ENCODE measurements at places on chromosomes 4 and X.

- DNase-seq = no peak
These were observed 624.3 kb downstream of the ADGRL3 start for GRCh38 chr4:61824454-61824853.

DNA sequence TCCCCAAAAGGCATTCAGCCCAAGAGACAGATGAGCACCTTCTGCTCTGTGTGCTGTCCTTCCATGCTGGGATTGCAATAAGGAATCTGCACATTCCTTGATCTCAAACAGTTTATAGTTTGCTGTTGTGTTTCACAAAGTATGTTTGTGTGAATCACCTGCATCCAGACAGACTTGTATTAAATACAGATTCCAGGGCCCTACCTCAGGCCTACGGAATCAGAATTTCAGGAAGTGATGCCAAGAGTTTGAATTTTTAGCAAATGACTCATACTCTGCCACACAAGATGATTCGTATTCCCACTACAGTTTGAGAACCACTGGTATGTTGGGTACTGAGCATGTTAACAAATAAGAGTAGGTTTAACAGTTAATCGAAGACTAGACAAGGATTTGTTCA, 7.0 kb downstream of the VAMP7 start:
- no peak for DNase-seq

GRCh38 chr4:12411072-12411471, 982.4 kb upstream of the HS3ST1 start:
- no peak for DNase-seq

GRCh38 chrX:110210417-110211139, 107.3 kb downstream of the AMMECR1 start:
- no peak for DNase-seq

DNA sequence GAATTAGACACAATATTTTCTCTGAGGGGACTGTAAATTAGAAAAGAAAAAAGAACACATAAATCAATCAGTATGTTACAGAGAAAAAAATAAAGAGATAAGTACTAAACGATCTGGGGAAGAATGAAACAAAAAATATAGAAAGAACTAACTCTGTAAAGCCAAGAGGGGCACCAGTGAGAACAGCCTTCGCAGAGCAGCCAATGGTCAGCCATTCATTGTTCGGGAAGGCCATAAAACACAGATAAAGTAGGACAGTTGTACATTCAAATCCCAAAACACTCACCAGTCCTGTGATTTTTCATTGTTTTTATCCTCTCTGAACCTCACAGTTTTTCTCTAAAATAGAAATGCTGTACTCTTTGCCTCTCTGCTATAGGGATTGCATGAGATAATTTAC, 127.9 kb downstream of the NEK1 start:
- DNase-seq = no peak

DNA sequence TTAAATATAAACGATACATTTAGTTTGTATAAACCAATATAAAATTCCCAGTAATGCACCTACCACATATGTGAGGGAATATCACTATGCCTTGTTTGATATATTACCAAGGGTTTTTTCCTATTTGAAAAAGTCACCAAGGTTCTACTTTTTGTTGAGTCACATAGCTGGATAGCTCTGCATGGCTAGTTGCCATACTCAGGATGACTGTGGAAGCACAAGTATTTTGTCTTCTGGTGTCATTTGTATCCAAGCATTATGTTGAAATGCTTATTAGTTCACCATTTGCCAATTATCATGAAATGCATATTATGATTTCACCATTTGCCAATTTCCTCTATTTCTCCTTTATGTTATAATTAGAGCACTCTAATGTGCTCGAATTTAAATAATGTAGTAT, 162.7 kb upstream of the TTC29 start:
- no peak for DNase-seq

DNA sequence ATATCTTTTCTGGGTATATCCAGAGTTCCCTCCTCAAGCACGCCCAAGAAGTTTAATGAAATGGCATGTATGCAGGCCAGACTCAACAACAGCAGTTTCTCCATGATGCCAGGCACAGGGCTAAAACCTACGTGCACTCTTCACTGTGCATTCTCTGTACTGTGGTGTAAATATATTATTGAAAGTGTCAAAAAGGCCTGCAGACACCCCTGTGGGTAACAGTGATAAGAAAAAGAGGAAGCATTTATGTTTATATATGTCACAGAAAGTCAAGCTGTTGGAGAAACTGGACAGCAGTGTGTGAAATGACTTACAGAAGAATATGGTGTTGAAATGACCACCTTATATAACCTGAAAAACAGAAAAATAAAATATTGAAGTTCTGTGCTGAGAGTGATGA, 29.6 kb upstream of the DCAF8L1 start:
- DNase-seq = no peak

DNA sequence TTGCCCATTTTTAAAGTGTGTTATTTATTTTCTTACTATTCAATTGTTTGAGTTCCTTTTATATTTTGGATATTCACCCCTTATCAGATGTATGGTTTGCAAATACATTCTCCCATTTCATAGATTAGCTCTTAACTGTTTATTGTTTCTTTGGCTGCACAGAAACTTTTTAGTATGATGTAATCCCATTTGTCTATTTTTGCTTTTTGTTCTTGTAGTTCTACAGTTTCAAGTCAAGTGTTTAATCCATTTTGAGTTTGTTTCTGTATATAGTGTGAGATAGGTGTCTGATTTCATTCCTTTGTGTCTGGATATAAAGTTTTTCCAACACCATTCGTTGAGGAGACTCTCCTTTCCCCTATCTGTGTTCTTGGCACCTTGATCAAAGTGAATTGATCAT, 97.4 kb upstream of the CAMK2D start:
- DNase-seq = no peak

DNA sequence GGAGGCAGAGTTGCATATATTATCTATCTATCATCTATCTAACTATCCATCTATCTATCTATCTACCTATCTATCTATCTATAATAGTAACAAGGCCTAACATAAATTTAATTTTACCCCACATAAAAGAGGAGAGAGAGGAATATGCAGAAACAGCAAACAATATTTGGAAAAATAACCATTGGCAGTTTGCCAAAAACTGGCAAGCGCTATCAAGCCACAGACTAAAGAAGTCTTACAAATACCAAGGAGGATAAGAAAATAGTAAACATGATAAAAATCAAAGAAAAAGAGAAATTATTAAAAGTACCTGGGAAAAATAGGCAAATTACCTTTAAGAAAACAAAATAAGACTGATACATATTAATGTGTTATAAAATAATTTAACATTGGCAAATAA, 230.8 kb downstream of the CPXCR1 start:
- no peak for DNase-seq

- DNase-seq = peak; percentile 4
These were observed 833.5 kb upstream of the ADGRL3 start for GRCh38 chr4:60366661-60367060.

GRCh38 chr4:183718876-183719275, 59.8 kb downstream of the TRAPPC11 start:
- no peak for DNase-seq

GRCh38 chr4:113445286-113445685, 316.3 kb downstream of the CAMK2D start:
- peak; percentile 35 for DNase-seq

DNA sequence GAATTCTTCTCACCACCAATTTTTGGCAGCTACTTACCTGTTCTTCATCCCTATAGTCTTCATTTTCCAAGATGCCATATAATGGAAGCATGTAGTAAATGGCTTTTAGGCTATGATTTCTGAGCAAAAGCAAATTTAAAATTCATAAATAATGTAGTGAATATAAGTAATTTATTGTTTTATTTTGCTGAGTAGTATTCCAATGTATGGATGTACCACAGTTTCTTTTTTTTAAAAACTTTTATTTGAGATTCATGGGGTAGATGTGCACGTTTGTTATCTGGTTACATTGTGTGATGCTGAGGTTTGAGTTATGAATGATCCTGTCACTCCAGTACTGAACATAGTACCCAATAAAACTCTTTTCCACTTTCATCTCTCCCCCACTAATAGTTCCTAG, 369.1 kb downstream of the IL15 start:
- DNase-seq = no peak

GRCh38 chrX:115030625-115031024, 13.2 kb upstream of the IL13RA2 start:
- DNase-seq = peak; percentile 15

DNA sequence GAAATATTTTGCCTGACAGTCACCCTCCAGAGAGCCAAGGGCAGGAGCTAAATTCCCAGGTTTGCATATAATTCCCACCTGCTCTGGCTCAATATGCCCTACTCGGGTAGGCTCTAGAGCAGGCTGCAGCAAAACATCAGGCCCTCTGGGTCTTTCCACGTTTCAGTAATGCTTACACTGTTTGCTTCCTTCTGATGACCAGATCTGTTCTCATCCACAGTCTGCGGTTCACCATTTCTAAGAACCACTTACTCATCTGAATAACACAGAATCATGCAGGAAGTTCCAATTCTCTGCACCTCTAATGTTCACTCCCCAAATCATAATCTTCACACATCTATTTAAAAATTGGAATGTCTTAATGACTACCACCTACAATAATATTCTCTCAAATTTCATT, 141.4 kb downstream of the PPP3CA start:
- no peak for DNase-seq

- peak; percentile 40 for DNase-seq
These were observed 4.1 kb downstream of the MSANTD1 start for GRCh38 chr4:3252831-3253641.

DNA sequence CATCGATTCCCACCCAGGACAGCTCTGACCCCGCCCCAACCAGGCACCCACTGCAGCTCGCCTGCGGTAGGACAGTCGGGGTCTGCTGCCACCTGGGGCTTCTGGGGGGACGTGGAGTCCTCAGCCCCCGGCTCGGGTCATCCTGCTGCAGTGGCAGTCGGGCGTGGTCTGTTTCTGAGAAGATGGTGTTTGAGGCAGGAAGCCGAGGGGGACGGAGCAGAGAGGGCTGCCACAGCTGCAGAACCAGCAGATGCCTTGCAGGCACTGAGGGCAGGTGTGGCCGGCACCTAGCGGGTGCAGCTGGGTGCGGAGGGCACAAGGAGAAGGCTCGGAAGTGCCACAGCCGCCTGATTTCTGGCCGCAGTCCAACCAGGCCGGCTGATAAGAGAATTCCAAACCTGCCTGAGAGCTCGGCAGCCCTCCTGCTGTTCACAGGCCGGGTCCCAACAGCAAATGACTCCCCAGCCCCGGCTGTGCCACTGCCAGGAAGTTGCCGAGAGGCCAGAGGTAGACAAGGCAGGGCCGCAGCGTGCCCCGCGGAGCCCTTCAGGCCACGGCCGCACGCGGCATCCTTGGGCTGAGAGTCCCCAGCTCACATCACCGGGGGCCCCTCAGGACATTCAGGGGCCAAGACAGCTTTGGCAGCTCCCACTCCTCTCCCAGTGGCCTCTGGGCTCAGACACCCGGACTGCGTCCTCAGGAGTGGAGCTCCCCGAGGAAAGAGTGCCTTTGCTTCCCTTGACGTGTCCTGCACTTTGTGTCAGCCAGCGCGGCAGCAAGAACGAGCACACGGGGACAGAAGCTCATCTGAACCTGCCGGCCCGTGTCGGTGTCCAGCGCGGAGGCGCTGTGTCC, 9.4 kb upstream of the CPLX1 start:
- peak; percentile 69 for DNase-seq

- DNase-seq = no peak
These were observed 181.8 kb downstream of the DCLK2 start for GRCh38 chr4:150259861-150260567.

DNA sequence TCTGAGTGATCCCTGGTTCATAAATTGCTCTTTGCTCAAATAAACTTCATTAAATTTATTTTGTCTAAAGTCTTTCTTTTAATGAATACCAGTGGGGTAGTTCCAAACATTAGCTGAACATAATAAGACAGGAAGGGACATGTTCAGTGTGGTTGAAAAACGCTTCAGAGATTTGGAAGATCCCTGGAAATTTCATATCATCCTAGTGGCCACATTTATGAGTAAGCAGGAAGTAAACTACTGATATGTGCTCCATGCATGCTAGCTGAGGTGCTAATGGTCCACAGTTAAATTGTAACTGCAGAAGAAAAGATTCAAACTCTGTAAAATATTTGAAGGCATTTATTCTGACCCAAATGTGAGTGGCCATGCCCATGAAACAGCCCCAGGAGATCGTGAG, 1328.7 kb downstream of the ADGRL3 start:
- no peak for DNase-seq

GRCh38 chr4:90120815-90121214, 6.4 kb upstream of the CCSER1 start:
- DNase-seq = no peak

- no peak for DNase-seq
These were observed 115.6 kb upstream of the SPIN4 start for GRCh38 chrX:63466690-63467089.

DNA sequence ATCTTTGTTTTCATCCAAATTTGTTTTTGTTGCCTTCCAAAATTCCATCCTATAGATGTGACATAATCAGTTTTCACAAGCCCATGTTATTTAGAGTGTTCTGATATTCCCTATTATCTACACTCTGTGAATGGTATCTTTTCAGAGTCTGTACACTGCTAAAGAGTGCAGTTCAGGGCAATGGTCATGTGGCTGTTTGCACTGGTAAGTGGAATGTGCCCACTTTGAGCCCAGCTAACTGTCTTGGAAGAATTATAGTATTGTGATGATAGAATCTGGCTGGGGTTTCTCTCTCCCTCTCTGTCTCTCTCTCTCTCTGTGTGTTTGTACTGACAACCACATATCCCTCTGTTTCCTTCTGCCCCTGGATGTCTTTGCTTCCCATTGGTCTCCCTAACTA, 37.4 kb upstream of the BEX4 start:
- DNase-seq = no peak

- peak; percentile 31 for DNase-seq
These were observed 259.6 kb upstream of the GPC4 start for GRCh38 chrX:133674726-133675470.

DNA sequence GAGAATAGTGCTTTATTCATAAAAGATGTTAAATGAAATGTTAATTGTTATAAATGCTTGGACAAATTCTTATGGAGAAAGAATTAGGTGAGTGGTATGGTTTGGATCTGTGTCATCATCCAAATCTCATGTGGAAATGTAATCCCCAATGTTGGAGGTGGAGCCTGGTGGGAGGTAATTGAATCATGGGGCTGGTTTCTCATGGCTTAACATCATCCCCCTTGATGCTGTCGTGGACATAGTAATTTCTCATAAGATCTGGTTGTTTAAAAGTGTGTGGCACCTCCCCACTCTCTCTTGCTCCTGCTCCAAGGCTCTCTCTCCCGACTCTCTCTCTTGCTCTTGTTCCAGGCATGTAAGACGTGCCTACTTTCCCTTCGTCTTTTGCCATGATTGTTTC, 22.5 kb downstream of the GYPE start:
- no peak for DNase-seq

DNA sequence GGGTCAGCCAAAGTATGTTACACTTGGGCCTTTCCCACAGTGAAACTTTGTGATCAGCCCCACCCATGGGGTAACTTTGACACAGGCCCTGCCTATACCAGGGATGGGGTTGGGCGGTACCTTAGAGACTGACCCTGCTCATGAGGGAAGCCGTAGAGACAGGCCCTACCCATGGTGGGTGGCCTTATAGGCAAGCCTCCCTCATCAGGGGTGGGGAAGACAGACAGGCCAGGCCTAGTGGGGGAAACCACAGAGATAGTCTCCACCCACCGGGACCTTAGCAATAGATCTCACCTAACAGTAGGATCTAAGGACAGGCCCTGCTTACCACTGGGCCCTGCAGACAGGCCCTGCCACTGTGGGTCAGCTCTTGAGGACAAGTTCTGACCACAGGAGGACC, 6.8 kb downstream of the PLP2 start:
- DNase-seq = no peak

Measured in kidney (tissue), 22 donors.